ENCODE measurements at places on chromosomes 7 and 10.
A peak's percentile ranks its signal among the peaks of the same experiment; 100 is the strongest.

DNA sequence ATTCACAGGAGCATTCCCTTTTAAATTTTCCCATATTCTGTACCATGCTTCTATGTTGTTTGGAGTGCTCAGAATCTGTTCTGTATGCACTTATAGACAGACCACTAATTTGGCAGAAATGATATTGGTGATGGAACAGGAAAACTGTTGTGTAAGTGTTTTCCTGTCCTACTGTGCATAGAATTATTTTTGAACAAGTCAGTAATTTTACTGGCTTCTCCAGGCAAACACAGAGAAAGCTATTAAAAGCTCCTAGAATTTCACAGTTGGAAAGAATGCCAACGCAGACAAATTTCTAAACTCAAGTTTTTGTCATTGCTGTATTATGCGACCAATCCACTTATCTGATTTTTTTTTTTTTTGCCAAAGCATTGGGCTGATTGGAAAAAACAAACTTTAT is 55.7 kb downstream of the ANKMY2 start:
- no peak for DNase-seq

- DNase-seq = no peak
These were observed 8.6 kb upstream of the TAS2R60 start for GRCh38 chr7:143434660-143435059.

DNA sequence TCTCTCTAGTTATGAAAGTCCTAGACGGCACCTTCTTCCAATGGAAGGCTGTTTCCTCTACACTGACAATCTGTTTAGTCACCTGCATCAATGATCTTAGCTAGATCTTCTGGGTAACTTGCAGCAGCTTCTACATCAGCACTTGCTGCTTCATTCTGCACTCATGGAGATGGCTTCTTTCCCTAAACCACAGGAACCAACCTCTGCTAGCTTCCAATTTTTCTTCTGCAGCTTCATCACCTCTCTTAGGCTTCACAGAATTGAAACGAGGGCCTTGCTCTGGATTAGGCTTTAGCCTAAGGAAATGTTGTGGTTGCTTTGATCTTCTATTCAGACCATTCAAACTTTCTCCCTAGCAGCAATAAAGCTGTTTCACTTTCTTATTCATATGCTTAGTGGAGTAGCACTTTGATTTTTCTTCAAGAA is 24.6 kb downstream of the NAMPT start:
- no peak for DNase-seq

- no peak for DNase-seq
These were observed 244.6 kb downstream of the POLR1F start for GRCh38 chr7:19464241-19464640.

GRCh38 chr10:116452338-116452720 is 24.7 kb downstream of the PNLIPRP3 start:
- no peak for DNase-seq

DNA sequence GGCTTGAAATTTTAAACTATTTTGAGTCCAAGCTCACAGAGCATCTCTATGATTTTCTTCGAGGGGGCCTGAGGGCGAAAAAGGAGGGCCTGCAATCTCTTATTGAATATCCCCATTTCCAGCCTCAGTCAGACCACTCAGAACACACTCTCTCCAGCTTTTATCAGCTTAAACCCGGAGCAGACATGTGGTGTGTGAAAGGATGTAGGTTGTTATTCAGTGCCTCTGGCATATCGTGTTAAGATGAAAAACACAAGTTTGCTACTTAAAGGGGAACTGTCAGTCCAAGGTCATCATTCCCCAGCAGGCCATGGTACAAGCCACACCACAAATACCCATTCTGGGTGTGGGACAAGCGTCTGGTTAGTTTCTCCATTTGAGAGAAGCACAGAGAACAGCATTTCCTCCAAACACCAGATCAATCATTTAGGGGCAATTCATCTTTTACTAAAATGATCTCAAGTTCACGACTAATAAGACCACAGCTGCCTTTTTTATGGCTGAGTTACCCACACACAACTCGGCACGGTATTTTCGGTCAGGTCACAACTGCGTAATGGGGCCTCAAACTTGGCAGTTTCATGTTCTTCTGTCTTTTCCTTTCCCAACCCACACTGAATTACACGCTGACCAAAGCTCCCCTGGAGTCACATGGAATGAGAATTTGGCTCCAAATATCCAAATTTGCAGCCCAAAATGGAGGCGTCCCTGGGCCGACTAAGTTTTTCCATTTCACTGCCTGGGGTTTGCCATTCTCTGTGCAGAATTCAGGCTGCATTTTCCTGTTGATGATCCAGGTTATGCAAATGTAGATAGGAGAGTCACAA is 188.4 kb downstream of the SEM1 start:
- no peak for DNase-seq

DNA sequence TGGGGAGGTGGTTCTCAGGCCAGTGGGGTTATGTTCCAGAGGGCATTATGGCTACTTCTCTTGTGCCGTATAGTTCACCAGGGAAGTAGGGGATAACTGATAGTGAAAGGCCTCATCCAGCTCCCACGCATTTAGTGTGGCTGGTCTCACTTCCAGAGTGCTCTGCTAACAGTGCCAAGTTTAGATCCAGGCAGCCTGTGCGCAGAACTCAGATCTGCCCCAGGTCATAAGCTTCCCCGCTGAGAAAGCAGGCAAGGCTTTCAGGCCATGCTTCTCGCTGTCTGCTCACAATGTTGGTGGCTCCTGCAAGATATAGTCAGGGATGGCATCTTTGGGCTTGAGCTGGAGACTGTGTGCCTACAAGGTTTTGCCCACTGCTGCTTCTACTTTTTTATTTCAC is 11.3 kb downstream of the AGK start:
- no peak for DNase-seq

DNA sequence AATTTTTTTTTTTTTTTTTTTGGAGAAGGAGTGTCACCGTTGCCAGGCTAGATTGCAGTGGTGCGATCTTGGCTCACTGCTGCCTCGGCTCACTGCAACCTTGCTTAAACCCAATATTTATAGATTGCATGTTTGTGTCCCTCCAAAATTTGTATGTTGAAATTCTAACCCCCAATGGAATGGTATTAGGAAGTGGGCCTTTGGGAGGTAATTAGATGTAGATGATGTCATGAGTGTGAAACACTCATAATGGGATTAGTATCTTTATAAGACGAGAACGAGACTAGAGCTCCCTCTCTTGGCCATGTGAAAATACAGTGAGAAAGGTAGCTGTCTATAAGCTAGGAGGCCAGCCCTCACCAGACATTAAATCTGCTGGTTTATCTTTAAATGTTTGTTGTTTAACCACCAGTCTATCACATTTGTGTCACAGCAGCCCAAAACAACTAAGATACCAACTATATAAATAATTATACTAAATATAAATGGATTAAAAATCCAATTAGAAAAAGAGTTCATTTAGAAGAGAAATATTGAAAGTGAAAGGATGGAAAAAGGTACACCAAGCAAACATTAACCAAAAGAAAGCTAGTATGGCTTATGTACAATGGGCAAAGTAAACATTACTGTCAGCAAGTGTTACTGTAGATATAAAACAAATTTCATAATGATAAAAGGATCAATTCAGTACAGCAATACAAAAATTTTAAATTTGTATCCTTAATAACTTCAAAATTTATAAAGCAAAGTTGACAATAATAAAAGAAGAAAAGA is 9.3 kb downstream of the TCAF1 start:
- DNase-seq = peak; percentile 30

DNA sequence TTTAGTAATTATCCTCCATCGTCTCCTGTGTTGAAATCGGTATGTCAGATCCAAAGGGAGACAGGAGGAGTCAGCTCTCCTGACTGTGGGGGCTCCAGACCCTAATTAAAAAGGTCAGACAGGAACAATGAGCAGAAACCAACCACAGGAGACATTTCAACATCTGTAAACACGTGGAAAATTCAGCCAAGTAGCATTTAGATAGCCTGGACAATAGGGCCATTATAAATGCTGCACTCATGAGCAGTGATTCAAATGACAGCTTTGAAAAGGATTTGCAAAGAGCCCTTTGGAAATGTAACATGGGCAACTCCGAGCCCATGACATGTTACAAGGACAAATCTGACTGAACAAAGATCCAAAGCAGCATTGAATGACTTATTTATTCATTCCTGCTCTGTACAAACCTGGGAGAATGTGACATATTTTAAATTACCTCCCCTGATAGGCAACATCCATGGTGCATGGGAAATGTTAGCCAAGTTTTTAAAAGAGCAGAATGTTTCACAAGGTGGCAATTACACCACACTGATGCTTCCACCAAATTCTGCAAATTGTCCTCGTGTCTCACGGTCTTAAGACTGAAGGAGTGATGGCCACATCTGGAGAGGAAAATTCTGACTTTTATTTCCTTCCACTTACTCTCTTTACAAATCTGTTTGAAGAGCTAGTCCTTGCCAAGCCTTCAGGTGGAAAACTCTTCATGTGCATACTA is 113.3 kb upstream of the KMT2E start:
- DNase-seq = no peak

- DNase-seq = no peak
These were observed 150.6 kb downstream of the CACNB2 start for GRCh38 chr10:18290651-18291313.

DNA sequence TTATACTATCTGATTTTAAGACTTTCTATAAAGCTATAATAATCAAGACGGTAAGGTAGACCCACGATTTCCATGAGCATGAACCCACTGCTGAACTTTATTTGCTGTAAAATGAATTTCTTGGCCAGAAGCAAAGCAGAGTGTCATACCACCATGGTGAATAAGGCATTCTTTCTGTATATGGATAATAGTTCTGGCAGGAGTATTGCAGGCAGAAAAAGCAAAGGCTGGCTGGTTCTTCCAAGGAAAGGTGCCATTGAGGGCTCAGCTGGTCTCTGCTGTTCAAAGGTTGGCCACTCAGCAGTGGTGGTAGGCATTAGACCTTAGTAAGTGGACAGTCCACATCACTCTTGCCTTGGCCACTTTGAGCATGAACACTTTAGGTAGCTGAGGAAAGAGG is 104.1 kb upstream of the KCNMA1 start:
- no peak for DNase-seq
